ENCODE measurements at places on chromosomes 5 and 9.

DNA sequence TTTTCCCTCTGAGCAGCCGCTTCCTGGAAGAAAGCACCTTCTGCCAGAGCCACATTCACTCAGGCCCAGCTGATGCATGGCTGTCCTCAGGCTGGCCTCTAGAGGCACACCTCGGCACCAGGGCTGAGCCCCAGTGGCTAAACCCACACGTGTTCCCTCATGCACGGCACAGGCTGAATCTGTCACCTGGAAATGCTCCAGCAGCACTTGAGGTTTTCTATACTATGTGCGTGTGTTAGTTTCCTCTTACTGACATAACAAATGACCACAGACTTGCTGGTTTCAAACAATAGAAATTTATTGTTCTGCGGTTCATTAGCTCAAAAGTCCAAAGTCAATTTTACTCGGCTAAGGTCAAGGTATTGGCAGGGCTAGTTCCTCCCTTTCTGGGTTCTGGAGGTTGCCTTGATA is 141.4 kb downstream of the LRRC70 start:
- no peak for DNase-seq

DNA sequence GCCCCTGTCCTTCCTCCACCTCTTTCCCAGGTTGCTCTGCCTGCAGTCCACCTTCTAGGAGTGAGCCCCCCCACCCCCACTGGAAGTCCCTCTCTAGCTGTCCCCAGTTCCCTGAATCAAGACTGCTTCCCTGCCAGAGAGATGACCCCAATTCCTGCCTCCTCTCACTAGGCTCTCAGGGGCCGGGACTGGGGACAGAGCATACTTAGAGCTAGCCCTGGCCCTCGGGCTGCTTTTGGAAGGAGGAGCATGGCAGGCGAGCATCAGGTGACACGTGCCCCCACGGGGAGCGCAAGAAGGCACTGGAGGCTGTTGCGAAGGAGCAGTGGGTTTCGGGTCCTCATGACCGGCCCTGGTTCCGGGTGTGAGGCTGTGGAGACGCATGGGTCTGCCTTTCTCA is 9.7 kb downstream of the TRAF2 start:
- DNase-seq = no peak

- DNase-seq = no peak
These were observed 206.2 kb downstream of the HSPA4 start for GRCh38 chr5:133257977-133258376.

- DNase-seq = no peak
These were observed 119.9 kb downstream of the DOCK2 start for GRCh38 chr5:169757016-169757415.

Measured in skin of body (tissue), 3 donors.